ENCODE measurements at places on chromosomes 11 and 22. TPM values are rescaled to one million over a fixed set of nuclear protein-coding genes. Genes with fewer than 3 reads are reported as not detected.

KCNQ1OT1 gene
- 2.3 TPM for total RNA-seq

DNA sequence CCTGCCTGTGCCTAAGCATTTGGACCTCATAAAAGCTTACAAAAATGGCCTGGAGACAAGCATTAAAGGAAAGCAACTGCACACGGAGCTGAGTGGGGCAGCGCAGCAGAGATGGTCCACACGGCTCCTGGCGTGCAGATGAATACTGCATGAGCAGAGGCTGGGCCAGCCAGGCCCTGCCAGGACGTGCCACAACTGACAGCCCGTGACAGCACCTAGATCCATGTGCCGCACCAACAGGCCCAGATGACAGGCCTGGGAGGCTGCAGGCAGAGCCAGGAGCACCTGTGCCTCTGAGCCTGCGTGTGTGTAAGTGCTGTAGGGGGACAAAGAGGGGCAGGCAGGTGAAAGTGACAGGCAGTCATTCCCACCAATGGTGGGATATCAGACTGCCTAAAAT, 33.4 kb downstream of the MICAL3 start:
- H3K4me1 ChIP-seq = no peaks in the 10 kb centered on the region
- no peak overlapping the region for H3K27ac ChIP-seq
- no peak for DNase-seq
- no peaks in the 10 kb centered on the region for H3K36me3 ChIP-seq

DNA sequence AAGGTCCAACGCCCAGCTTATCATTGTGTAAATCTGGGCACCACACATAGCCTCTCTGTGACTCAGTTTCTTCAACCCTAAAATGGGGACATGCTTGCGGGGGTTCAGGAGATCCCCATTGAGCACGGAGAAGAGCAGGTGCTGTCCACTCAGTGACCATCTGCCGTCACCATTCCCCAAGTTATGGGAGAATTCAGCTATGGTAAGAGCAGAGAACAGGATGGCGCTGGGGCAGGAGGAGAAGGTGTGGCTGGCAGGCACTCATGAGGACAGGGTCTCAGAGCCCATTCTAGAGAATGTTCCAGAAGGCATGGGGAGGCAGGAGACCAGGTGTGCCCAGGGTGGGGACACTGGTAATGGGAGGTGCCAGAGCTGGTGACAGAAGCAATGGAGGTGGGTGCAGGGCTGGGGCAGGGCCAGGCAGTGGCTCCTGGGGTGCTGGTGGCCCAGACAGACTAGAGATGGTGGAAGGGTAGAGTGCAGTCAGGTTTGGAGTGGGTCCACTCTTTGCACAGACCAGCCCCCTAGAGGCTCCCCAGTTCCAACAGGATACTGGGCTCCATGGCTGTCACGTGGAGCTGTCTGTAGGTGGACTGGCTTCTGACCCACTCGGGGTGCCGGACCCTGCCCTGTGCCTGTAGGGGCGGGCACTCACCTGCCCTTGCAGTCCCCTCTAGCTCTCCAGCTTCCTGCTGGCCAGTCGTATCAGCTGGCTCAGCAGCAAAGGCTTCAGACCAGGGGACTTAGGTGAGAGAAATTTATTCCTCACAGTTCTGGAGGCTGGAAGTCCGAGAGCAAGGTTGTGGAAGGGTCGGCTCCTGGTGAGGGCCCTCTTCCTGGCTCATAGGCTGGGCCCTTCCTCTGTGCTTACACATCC, 84.7 kb downstream of the CDKN1C start:
- no peaks in the 10 kb centered on the region for H3K36me3 ChIP-seq
- peaks cover 11% of the 10 kb centered on the region for H3K4me1 ChIP-seq
- no peak overlapping the region for H3K27ac ChIP-seq
- no peak for DNase-seq
- H3K4me3 ChIP-seq = no peak overlapping the region

OTOG gene
- 0.34 TPM for total RNA-seq

GRCh38 chr11:23078289-23078971, 218.2 kb upstream of the CCDC179 start:
- DNase-seq = no peak
- no peaks in the 10 kb centered on the region for H3K36me3 ChIP-seq
- no peaks in the 10 kb centered on the region for H3K27me3 ChIP-seq
- H3K4me1 ChIP-seq = peaks cover 5% of the 10 kb centered on the region
- no peak overlapping the region for H3K4me3 ChIP-seq

GRCh38 chr11:76598426-76598839, 72.1 kb downstream of the LRRC32 start:
- peaks cover 8% of the 10 kb centered on the region for H3K4me1 ChIP-seq
- no peak overlapping the region for H3K27ac ChIP-seq
- DNase-seq = peak; percentile 75
- H3K36me3 ChIP-seq = no peaks in the 10 kb centered on the region
- no peak overlapping the region for H3K4me3 ChIP-seq
- H3K27me3 ChIP-seq = no peaks in the 10 kb centered on the region

RHOG gene
- total RNA-seq = 5.9 TPM

DNA sequence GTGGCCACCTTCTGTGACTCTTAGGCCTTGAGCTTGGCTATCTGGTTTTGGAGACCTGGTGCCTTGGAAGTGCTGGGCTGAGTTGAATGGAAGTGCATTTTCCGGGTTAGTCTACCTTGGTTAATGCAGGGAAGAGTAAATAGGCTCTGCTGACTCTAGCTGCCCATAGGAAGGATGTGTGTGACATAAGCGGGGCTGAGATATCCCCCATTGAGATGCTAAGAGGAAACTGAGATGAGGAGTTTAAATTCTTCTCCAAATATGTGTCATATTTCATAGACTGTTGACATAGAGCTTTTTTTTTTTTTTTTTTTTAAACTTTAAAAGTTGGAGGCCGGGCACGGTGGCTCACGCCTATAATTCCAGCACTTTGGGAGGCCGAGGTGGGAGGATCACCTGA, 30.8 kb downstream of the ZNRF3 start:
- H3K36me3 ChIP-seq = no peaks in the 10 kb centered on the region
- H3K4me3 ChIP-seq = no peak overlapping the region
- no peaks in the 10 kb centered on the region for H3K27me3 ChIP-seq
- no peak for DNase-seq
- H3K4me1 ChIP-seq = peaks cover 43% of the 10 kb centered on the region

GRCh38 chr11:32817181-32817851, 12.4 kb upstream of the PRRG4 start:
- no peak for DNase-seq
- no peak overlapping the region for H3K4me3 ChIP-seq
- no peaks in the 10 kb centered on the region for H3K36me3 ChIP-seq
- H3K27ac ChIP-seq = no peak overlapping the region
- H3K27me3 ChIP-seq = no peaks in the 10 kb centered on the region
- no peaks in the 10 kb centered on the region for H3K4me1 ChIP-seq

DNA sequence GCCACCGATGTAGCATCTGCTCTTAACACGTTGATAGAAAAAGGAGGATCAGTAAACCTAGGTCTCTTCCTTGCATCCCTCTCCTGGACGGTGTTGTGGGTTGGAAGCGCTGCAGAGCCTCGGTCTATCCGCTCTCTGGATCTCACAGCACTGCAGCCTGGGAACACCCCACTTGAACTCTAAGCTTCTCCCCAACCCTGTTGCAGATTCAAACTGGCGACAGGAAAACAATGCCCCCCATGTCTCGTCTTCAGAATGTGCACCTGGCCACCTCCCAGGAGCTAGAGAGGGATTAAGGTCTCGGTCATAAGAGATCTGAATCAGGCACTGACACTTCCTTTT, 454 bp downstream of the TMEM218 start:
- peak overlapping the region; percentile 62 for H3K4me3 ChIP-seq
- no peak for DNase-seq
- H3K36me3 ChIP-seq = no peaks in the 10 kb centered on the region
- H3K27me3 ChIP-seq = no peaks in the 10 kb centered on the region
- peaks cover 10% of the 10 kb centered on the region for H3K4me1 ChIP-seq

DNA sequence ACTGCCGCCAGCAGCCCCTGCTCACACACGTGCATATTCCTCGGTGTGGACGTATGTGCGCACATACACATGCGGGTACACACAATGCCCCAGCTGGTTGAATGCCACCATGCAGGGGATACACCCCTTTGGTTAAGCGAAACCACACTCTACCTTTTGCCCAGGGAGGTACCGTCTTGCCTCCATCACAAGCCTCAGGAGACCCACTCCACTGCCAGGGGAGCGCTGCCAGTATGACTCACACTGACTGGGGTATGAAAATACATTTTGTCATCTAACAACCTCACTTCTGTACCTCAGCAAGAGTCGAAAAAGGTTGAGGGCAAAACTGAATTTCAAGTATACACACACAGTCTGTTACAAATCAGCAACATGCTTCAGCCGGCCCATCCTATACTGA, 39.4 kb downstream of the TMEM45B start:
- H3K27ac ChIP-seq = no peak overlapping the region
- no peaks in the 10 kb centered on the region for H3K4me1 ChIP-seq
- H3K27me3 ChIP-seq = no peaks in the 10 kb centered on the region
- H3K36me3 ChIP-seq = no peaks in the 10 kb centered on the region
- H3K4me3 ChIP-seq = no peak overlapping the region
- no peak for DNase-seq

- H3K27ac ChIP-seq = no peak overlapping the region
- DNase-seq = no peak
- no peaks in the 10 kb centered on the region for H3K4me1 ChIP-seq
- no peaks in the 10 kb centered on the region for H3K27me3 ChIP-seq
These were observed 48.2 kb downstream of the HORMAD2 start for GRCh38 chr22:30128511-30128910.

DNA sequence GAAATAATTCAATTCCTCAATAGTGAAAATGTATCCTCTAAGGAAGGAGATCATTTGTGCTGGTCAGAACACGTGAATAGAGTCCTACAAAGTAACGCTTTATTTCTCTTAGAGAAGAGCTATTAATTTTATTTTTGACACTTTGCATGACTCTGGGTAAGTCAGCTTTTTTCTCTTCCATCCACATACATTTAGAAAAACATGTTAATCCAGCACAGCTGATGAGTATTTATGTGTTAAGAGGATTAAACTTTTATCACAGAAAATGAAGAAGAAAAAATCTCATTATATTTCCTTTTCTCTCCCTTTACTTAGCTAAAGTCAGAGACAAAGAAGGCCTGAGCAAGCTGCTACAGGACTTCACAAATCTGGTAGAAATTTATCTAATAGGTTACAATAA, 649.5 kb upstream of the CCDC179 start:
- DNase-seq = no peak
- no peak overlapping the region for H3K4me3 ChIP-seq
- H3K36me3 ChIP-seq = no peaks in the 10 kb centered on the region
- no peaks in the 10 kb centered on the region for H3K4me1 ChIP-seq

MRGPRF gene
- total RNA-seq = 0.56 TPM

- H3K27me3 ChIP-seq = no peaks in the 10 kb centered on the region
- DNase-seq = no peak
These were observed 15.5 kb upstream of the LMO2 start for GRCh38 chr11:33907421-33907820.

DNA sequence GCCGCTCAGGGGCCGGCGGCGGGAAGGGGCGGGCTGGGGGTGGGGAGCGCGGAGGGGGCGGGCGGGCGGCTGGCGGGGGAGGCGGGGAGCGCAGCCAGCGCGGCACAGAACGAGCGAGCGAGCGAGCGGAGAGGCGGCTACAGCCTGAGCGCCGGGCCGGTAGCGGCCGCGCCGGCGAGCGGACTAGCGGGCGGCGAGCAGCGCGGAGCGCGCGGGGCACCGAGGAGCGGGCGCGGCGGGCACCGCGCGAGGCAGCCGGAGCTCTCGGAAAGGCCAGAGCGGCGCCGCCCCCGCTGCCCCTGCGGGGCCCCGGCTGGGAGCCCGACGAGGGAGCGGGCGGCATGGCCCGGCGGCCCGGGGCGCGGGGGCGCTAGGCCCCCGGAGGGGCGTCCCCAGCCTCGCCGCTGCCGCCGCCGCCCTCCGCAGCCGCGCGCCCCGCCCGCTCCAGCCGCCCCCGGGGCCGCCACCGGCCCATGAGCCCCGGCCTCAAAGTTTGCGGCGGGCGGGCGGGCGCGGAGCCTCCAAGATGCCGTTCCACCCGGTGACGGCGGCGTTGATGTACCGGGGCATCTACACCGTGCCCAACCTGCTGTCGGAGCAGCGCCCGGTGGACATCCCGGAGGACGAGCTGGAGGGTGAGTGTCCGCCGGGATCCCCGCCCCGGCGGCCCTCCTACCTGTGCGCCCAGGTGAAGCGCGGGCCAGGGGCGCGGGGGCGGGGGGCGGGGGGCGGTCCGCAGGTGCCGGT, at the start of gene CABP7:
TSS of gene CABP7 (plus strand) at position 105 of the 747 bp plus-strand sequence. CDS start at position 527, 422 bp downstream.
- H3K27me3 ChIP-seq = peaks cover 66% of the 10 kb centered on the region
- DNase-seq = peak; percentile 70
- H3K4me3 ChIP-seq = peak within 1 kb of the TSS; percentile 39
- no peaks in the 10 kb centered on the region for H3K36me3 ChIP-seq

PANX3 gene
- total RNA-seq = not detected
